Adrenal gland (tissue), 19 donors: ENCODE measurements at places on chromosomes 6 and 20.

- no peak for DNase-seq
Measured at GRCh38 chr6:38776515-38776914, 61.4 kb downstream of the DNAH8 start.

DNA sequence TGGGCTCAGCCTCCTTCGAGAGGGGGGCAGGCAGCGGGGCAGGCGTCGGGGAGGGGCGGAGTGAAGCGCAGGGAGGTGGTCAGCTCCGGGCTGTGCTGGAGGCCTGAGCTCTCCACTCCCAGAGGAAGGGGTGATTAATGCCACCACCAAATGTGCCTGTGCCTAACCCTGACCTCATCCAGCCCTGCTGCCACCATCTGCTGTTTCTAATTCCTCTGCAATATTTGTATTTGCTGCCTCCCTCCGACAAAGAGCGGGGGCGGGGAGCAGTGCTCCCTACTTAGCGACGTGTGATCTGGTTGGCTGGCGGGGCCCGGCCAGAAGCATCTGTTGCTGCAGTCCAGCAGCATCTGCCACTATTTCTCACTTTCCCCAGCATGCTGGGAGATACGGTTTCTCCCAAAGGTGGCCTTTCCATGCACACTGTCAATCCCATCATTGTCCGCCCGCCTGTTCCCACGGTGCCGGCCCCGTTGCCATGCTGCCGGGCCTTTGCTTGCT is 47.0 kb downstream of the DLL1 start:
- DNase-seq = peak; percentile 8

GRCh38 chr6:75481936-75482593 is 11.5 kb downstream of the FILIP1 start:
- DNase-seq = no peak

DNA sequence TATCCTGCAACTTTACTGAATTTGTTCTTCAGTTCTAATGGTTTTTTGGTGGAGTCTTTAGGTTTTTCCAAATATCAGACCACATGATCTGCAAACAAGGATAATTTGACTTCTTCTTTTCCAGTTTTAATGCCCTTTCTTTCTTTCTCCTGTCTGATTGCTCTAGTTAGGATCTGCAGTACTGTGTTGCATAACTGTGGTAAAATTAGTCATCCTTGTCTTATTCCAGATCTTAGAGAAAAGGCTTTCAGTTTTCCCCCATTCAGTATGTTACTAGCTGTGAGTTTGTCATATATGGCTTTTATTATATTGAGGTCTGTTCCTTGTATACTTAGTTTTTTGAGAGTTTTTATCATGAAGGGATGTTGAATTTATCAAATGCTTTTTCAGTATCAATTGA is 4.3 kb downstream of the MICA start:
- no peak for DNase-seq

GRCh38 chr20:61968932-61969331 is 96.7 kb downstream of the TAF4 start:
- no peak for DNase-seq

DNA sequence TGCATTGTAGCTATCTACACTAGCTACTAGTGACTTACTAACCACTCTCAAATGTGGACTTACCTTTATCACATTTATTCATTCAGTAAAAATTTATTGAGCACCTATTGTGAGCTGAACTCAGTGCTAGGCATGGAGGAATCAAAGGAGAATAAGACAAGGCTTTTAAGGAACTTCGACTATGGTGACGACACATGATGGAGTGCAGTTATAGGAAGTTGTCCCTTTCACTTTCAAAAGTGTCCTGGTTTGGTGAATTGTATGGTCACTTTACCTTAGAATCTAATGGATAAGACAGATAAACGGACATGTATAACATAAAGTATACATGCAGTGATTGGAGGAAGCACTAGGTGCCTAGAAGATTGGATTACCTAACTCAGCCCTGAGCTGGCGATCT is 4.3 kb downstream of the AKAP7 start:
- no peak for DNase-seq
